ENCODE measurements at places on chromosomes 4 and X.

GRCh38 chrX:19775830-19776485, 111.4 kb downstream of the SH3KBP1 start:
- no peak for DNase-seq

DNA sequence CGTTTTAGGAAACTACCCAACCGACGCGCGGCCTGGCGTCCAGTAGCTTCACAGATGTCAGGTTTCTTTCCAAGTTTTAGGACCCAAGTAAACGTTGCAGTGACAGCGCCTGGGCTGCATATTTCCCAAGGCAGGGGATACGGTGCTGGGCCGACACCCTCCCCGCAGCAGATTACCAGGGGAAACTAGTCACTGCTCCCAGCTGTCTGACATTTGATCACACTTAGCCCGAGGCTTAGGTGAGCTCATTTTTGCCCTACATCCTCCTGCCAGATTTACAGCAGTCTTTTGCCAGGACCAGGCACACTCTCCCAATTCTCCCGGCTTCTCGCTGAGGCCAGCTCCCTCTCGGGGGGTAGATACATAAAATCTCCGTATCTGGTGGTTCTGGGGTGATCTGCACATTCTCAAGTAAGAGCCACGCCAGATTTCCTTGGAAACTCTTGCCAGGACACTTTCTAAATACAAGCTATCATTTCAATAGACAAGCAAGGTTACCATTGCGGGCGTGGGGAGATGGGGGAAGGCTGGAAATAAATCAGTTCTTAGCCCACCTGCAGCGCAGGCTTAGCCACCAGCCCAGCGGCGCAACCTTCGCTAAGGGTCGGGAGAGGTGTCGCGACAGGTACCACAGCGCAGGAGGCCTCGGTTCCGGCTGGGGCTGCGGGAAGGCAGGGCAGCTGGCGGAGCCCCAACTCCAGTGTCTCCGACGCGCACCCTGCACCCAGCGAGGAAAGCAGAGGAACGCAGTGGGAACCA, 2.5 kb upstream of the SOX3 start:
- DNase-seq, result peak; percentile 19

DNA sequence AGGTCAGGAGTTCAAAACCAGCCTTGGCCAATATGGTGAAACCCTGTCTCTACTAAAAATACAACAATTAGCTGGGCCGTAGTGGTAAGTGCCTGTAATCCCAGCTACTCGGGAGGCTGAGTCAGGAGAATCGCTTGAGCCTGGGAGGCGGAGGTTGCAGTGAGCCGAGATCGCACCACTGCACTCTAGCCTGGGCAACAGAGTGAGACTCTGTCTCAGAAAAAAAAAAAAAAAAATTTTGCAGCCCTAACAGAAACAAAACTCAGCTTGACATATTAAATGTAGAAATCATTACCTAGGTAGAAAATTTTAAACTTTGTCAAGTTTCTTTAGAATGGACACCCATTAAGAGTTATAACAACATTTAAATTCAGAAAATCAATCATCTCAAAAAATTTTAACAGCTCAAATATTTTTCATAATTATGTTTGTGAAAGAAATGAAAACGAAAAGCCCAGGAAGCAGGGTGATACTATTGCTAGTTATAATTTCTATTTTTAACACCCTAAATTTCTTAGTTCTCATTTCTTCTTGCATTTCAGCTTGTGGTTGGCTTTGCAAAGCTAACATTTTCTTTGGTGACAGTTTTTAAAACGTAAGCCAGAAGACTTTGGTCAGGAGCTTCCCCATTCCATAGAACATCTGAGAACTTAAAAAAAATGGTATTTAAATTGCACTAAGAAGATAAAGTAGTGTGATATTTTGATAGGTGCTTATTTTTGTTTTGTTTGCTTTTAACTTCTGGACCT, 33.3 kb upstream of the RBBP7 start:
- no peak for DNase-seq

- DNase-seq, result no peak
Measured at GRCh38 chr4:48815483-48815882, 15.4 kb upstream of the OCIAD1 start.

DNA sequence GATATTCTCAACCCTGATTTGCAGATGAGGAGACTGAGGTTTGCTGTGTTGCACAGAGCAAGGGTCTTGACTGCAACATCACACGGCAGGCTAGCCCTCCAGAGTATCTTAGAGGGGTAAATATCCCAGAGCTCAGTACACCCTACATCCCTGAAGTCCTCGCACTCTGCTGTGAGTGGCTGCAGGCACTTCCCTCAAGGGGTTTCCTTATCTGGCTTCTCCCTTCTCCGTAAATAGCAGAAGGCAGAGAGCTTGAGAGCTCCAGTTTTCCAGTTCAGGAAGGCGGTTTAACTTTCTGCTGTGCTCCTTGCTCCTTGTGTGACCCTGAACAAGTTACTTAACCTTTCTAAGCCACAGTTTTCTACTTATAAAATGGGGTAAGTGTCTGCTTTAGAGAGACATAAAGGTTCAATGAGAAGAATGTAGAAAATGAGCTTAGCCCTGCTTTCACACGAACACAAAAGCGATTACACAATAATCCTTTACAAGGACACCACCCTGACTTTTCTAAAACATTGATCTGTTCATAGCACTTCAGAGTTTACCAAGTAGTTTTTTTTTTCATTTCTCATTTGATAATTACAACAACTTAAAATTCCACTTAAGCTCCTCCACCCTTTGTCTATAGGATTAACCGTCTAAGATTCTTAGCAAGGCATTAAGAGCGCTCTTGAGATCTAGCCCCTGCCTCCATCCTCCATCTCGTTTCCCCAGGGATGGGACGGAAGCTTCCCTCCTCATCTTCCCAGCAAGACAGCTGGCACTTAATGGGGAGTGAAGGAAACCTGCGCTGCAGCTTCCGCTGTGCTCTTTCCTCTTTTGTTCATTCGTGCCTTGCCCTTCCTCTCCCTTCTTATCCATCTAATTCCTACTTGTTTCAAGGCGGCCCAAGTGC, 68.4 kb downstream of the TAPT1 start:
- DNase-seq, result no peak

- DNase-seq, result no peak
Measured at GRCh38 chr4:81724925-81725329, 253.2 kb upstream of the RASGEF1B start.

DNA sequence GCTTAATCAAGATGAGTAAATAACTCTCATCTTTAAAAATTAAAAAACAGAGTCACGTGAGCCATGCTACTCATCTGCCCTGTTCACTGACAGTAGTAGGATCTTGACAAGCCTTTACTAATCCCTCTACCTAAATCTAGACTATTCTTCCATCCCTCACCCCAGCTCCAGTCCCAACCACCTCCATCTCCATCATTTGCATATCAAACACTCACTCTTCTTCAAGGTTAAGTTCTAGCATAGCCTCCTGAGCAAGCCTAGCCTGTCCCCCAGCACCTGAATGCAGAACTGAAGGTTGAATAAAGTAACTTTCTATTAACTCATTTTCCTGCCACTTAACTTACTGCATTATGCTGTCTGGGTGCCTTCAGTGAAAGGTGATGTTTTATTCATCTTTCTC, 72.5 kb downstream of the YIPF7 start:
- DNase-seq, result no peak

- no peak for DNase-seq
Measured at GRCh38 chrX:25277574-25277973, 261.8 kb upstream of the ARX start.

- no peak for DNase-seq
Measured at GRCh38 chrX:13167481-13168231, 123.2 kb upstream of the FAM9C start.

- peak; percentile 21 for DNase-seq
Measured at GRCh38 chrX:154020536-154021115, 924 bp upstream of the IRAK1 start.

DNA sequence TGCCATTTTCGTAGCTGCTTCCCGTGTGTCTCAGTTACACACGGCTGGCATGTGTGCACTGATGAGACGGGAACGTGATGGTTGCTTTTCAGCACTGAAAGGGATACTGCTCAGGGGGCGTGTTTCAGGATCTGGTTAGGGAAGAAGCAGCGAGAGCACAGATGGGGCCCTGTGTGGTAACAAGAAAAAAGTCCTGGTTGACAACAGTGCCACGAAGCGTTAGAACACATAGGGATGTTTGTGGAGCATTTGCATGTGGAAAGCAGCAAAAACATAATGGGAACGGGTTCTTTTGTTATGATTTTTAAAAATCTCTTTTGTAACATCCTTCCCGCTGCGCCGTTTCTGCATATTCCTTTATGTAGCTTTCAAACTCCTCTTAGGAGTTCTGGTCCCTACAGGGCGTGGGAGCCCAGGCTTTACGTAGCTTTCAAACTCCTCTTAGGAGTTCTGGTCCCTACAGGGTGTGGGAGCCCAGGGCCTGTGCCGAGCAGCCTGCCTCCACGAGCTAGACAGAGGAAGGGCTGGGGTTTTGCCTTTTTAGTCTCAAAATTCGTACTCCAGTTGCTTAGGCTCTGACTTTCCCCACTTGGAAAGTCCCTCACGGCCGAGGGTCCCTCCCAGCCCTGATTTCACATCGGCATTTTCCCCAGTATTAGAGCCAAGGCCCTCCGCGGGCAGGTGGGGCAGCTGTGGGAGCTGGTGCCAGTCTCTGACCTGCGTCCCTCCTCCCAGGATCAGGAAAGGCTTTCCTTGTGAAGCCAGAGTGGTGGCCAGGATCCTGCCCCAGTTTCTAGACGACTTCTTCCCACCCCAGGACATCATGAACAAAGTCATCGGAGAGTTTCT, 11.0 kb upstream of the MSANTD1 start:
- DNase-seq, result no peak

DNA sequence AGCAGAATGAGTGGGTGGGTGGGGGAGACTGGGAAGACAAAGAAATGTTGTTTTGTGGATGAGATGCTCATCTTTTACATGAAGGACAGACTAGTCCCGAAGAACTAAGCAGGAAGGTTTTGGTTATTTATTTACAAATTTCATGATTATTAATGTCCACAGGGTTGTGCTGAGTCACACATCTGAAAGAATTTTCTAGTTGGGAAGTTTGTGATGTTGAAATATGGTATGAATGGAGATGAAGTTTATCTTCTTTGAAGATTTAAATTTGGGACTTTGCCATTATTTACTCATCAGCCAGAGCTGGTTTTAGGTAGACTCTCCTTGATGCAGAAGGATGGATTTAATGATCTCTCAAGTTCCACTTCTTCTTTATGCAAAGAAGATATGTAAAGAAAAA, 75.5 kb downstream of the MOSPD2 start:
- DNase-seq, result peak; percentile 13

DNA sequence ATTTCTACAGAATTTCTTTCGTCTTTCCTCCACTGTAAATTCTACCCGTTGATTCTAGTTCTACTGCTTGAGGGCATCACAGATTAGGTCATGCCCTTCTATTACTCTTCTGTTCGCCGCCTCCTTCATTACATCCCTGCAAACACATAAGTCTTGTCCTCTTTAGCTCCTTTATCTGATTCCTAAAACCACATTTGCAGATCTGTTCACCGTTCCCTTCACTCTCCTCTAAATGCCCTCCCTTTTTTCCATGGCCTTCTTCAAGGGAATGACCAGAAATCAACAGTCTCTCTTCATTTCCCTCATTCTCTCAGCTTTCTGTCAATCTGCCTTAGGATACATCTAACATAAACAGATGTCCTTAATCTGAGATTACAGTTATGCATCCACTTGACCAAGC, 43.1 kb downstream of the BTC start:
- no peak for DNase-seq

- no peak for DNase-seq
Measured at GRCh38 chrX:137432609-137433008, 133.3 kb upstream of the ZIC3 start.

DNA sequence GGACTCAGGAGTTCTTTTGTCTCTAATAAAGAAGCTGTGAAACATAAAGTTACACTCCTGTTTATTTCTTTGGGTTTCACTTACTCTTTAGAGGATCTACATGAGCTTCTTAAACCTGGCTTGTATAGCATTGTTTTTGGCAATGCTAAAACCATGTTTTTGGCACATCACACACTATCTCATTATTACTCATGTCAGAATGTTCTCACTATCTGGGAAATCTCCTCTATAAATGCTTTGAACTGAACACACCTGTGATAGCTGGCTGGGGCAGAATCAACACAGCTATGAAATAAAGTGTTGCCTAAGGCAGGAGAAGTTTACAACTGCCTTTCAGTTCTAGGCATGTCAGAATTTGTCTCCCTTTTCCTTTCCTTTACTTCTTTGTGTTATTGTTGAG, 52.6 kb downstream of the SULT1B1 start:
- no peak for DNase-seq

DNA sequence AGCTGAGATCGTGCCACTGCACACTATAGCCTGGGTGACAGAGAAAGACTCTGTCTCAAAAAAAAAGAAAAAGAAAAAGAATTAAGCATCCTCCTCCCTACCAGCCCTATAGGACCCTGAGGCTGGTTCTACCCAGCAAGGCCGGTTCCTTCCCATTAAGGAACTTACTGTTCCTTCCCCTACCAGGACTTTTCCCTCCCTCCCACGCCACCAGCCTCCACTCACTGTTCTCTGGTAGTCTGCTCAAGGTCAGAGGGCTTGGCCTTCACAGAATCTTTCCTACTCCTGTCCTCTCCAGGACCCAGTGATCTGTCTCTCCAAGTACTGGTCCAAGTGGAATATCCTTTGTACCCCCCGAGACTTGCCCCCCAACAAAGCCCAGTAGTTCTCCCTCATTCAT, 1.4 kb downstream of the GRIPAP1 start:
- DNase-seq, result no peak

GRCh38 chr4:170009291-170009690, 16.9 kb downstream of the MFAP3L start:
- DNase-seq, result no peak

DNA sequence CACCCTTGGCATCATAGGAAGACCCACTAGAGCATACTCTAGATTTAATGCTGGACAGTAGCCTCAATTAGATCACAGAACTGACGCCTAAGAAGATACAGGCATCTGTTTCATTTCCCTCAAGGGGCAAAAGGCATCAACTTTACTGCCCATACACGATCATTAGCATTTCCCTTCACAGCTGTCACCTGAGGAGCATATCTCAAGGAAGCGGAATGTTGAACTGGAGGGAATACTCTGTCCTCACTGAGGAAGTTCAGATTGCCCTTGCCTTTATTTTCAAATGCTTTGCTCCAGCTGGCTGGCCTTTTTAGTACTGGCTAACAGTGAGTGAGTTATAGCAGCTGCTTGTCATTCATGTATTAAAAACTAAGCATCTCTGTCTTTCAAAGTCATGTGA, 508.4 kb upstream of the GALNT7 start:
- DNase-seq, result no peak

DNA sequence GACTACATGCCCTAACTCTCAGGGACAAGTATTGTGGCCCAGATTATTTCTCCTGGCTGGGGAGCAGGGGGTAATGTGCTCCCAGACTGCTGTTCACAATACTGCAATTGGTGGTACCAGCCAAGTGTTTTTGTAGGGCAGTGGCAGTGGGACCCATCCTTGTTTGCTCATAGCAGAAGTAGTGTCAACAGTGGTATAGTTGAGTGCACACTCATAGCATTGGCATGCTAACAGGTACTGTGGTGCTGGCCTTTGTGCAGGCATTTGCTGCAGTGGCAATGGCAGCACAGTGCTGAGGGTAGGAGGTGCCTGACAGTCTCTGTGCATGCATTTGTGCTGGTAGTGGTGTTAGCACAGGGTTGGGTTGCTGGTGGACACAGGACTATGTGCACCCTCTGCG, 995.0 kb downstream of the SH3BGRL start:
- no peak for DNase-seq
